ENCODE measurements at places on chromosomes 12 and 14.

DNA sequence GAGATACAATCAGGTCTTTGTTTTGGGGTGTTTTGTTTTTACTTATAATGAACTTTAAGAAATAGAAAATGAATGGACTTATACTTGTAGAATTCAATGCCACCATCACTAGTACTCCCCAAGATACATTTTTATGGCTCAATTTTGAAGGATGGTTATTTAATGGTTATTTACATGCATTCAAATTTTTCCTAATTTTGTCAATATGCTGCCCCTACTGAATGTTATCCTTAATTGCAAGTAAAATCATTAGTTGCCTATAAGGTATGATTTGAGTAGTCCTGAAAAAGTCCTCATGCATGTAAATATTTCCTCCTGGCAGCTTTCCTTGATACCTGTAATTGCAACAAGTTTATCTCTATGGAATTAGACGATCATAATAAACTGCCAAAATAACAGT is 391.2 kb downstream of the BCAT1 start:
- DNase-seq, result no peak

DNA sequence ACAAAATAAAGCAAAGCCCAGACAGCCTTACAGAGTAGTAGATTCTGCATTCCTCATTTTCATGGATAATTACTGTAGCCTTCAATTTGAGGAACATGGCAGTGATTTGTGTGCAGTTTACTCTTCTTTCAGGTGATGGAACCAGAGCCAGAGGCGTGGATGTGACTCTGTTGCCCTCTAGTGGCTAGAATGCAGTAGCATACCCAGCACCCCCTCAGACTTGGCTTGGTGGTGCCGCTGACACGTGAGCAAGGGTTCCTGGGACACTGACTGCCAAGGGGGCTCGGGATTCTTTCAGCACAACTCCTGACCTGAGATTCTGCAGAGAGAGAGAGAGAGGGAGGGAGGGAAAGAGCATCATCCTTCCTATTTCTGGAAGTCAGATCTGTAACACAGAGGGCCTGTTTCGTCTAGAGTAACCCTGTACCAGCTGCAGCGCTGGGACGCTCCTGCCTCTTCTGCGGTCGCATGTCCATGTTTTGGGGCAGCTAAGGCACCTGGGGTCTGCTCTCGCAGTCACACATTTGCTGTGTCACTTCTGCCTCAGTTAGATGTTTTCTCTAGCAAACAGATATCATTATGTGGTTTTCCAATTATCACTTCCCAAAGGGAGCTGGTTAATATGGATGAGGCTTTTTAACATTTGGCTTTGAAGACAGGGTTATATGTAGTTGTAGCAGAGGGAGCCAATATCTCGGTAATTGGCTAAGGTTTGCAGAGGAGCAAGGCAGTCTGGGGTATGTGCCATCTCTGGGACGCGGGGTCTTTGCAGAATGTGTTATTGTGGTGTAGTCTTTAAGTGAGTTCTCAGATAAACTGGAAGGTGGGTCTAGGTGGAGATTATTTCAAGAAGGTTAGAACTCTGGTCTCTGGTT is 428.1 kb downstream of the NRXN3 start:
- DNase-seq, result no peak

DNA sequence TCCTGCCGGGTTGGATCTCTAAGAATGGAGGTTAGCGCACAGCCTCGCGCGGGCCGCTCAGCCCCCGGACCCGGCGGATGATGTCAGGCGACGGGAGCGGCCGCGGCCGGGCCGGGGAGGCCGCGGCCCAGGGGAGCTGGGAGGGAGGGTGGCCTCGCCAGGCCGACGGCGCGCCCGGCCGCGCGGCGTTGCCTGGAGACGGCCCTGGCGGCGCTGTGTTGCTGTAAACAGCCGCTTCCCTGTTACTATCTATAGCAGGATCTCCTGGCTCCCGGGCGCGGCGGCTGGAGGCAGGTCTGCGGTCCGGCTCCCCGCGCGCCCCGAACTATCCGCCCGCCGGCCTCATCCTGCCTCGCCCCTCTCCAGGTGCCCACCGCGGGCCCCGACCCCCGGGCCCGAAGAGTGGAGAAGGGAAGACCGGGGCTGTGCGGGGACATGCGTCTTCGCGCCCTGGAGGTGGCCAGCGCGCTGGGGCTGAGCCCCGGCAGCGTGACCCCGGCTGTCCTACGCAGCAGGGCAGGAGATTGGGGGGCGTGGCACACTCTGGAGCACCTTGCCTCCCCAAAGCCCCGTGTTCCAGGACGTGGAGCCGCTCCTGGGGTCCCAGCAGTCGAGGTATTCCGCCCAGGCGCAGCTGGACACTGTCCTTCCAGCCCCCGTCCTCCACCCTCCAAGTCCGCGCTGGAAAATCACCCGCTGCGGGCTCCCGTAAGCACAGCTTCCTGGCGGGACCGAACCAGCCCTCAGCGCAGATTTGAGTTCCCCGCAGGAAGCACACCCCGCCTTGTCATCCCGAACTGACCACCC is 1.4 kb upstream of the FOS start:
- DNase-seq, result peak; percentile 95

DNA sequence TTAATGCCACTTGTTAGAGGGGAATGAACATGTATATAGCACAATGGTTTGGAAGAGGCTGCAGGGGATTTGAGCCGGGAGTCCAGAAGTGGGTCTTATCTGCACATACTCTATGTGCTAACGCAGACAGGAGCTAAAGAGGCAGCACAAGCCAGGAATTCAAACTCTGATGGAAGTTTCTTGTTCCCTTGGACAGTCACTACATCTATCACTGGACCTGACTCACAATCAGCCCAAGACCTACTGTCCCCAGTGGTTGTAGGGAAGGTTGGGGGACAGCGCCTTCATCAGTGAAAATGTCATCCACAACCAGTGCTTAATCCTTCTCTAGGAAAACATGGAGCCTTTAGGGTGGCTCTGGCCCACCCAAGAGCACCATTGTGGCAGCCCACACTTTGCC is 107.8 kb downstream of the GCH1 start:
- no peak for DNase-seq

GRCh38 chr14:34018564-34019244 is 67.8 kb upstream of the EGLN3 start:
- peak; percentile 67 for DNase-seq

- no peak for DNase-seq
Measured at GRCh38 chr12:121331248-121331647, 21.0 kb downstream of the ANAPC5 start.

DNA sequence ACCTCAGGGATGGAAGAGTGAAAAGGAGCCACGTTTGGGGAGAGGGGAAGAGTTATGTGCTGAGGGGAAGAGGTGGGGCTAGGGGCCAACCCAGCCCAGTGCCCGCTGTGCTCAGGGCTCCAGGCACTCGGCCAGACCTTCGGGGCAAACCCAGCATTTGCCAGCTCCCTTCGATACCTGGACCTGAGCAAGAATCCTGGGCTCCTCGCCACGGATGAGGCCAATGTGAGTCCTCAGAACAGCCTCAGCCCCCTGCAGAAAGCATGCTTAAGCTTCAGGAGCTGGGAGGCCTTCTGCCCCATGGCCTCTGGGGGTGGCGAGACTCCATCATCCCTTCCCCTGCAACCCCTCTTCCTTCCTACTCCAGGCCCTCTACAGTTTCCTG is 5.0 kb downstream of the CARMIL3 start:
- DNase-seq, result no peak

GRCh38 chr12:55957106-55957859 is 8.6 kb downstream of the PMEL start:
- DNase-seq, result no peak
